ENCODE measurements at places on chromosomes 16 and 17.

- no peak for DNase-seq
These were observed 14.3 kb downstream of the STAT3 start for GRCh38 chr17:42373896-42374295.

GRCh38 chr16:22732400-22732799, 81.6 kb upstream of the HS3ST2 start:
- no peak for DNase-seq

- no peak for DNase-seq
These were observed 1.5 kb upstream of the ELOB start for GRCh38 chr16:2778630-2778958.

GRCh38 chr16:89195521-89196171, 4.7 kb downstream of the SLC22A31 start:
- DNase-seq: no peak

DNA sequence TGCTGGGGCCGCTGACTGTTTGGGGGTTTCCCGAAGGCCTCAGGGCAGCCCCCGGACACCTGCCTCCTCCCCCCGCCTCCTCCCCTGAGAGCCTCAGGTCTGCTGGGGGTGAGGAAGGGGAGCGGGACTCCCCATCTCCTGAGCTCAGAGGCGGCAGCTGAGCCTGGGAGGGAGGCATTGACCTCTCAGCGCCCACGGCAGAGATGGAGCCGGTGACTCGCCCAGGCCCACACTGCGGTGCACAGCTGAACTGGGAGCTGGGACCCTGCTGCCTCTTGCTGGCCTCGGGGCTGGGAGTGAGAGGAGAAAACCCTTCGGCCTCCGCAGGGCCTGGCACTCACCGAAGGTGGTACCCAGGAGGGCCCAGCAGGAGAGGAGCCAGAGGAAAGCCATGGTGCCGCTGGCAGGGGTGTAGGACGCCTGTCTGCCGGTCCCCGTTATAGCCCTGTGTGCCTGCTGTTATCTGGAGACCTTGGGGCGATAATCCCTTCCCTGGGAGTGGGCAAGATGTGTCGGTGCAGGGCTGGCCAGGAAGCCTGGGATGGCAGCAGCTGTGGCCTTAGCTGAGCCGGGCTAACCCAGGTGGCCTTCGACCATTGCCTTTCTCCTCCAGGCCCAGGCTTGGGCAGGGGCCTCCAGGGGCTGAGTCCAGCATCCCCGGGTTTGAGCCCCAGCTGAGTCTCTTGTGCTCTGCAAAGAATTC, at the start of gene CTRB2:
Gene CTRB2, minus strand, starts transcription at position 413 of the 703 bp plus-strand sequence. Its CDS starts 20 bp downstream, at position 393.
- DNase-seq: no peak

DNA sequence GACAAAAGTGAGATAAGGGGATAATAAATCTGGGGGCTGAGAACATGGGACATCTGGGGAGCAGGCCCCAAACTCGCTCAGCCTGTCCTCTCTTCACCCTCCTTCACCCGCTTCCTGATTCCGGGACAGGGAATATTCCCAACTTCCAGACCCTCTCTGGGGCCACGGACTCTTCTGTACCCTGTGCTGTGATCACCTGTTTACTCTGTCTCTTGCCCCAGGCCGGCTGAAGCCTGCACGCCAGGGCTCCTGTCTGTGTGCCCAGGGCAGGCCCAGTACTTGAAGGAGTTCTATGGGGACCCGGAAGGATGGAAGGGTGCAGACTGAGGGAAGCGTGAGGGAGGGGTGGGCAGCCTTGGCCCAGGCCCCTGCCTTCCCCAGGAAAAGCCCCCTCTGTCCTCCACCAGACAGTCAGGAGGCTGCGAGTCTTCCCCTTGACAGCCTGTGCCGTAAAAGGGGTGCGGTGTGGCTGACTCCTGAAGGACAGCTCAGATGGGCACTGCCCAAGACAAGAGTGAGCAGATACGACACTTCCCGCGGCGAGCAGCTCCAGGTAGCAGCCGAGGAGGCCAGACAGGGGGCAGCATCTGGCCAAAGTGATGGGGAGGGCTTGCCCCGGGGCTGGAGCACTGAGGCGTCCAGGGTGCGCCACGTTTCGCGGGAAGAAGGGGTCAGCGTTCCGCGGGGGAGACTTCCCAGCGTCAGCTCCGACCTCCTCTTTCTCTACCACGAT, 1.0 kb upstream of the CCNF start:
- no peak for DNase-seq

DNA sequence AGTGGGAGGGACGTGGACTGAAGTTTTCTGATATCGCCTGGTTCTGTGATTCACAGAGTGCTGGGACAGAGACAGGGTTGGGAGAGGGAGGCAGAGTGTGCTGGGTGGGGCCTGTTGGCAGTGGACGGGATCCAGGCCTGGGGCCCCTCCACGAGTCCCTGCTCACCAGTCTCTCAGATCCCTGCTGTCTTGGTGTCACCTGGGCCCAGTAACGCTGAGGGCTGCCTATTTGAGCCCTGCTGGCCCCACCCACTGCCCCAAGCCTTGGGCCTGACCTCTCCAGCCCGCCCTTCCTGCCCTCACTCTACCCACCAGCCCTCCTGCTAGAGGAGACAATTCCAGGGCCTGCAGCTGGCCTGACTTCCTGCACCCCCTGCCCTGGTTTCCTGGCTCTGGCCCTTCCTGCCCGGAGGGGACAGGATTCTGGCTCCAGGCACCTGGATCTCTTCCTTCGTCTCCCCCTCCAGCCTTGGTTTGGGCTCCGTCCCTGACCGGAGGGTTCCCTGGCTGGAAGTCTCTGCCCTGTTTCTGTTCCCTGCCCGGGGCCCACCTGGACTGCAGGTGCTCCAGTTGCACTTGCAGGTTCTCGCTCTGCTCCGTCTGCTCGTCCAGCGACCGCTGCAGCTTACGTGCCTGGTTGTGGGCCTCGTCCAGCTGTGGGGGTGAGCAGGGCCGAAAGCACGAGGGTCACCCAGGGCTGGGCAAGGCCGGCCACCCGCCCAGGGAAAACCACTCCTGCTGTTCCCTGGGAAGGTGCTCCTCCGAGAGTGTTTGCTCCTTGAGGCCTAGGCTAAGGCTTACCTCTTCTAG, 21.4 kb downstream of the CCDC102A start:
- no peak for DNase-seq
